ENCODE measurements at places on chromosomes 6 and 20.

- no peak for DNase-seq
These were observed 156.3 kb upstream of the RNF24 start for GRCh38 chr20:4171538-4172116.

- no peak for DNase-seq
These were observed 2.2 kb upstream of the KIF25 start for GRCh38 chr6:167995302-167995701.

- DNase-seq: no peak
These were observed 108.4 kb downstream of the ARID1B start for GRCh38 chr6:156885562-156885961.

- no peak for DNase-seq
These were observed 213.8 kb downstream of the IBTK start for GRCh38 chr6:82033631-82034211.

DNA sequence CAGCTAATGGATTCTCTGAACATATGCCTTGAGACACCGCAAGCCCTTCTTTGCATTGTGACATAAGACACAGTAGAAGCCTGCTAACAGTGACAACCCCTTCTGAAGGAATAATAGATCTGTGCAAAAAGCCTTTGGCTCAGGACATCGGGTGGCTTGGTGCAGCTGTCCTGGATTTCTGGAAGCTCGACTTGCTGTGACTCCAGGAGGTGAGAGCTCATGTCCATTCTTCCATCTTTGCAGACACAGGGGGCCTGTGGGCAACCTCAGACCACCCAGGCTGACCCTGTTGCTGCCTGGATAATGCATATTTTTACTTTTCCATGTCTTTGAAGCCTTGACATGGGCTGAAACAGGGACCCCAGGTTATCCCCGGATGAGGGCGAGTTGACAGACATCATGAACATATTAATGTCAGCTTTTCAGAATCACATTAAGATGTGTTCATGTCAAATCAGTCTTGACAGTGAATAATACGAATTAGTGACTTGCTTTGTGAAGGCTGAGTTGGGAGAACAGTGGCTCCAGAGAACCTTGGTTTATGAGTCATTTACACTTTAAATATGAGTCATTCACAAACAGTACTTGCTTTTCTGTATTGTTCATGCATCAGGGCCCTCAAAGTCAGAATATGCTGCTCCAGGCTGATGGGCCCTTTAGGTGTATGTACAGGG, 66.8 kb upstream of the IYD start:
- no peak for DNase-seq
